ENCODE measurements at places on chromosomes 7 and 10.

DNA sequence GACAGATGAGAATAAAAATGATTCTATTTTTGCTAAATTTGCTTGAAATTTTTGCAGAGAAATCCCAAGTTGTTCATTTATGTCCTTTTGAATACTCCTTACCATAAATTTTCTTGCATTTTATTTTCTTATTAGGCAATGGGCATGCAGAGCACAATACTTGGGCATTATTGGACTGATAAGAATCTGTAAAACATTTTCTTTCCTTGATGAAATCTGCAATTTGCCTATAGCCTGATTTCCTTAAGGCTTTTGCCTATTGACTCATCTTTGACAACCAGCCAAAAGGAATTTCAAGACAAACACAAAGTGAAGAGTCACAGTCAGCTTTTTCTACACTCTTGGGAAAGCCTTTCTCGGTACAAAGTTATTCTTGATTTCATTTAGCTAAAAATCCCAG is 30.5 kb upstream of the GNAT3 start:
- DNase-seq, result no peak

DNA sequence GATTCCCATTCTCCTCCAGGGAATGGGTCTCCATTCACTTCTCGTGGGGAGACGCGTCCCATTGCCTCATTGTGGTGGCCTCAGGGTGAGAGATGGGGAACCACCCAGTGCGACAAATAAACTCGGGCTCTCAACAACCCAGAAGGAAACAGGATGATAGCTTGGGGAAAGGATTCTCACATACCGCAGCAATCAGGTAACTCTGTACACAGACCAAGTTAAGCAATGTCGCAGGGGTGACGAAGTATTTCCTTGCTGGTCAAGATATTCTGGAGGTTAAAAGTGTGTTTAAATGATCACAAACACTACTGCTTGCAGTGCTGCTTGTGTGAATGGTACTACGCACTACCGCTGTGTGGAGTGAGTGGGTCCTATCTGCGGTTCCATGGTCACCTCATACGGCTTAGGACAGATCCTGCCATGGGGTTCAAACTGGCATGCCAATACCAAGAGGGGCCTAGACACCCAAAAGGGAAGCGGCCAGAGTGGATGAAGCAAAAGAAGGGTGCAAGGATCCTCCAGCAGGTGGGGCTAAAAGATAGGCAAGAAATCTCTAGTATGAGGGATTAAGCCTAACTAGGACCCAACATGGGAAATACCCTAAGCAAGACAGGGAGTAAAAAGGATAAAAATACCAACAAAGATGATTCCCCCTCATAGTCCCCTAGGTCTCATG is 143.8 kb upstream of the TMEM106B start:
- DNase-seq, result peak; percentile 21

GRCh38 chr7:112056409-112056808 is 149.8 kb downstream of the DOCK4 start:
- no peak for DNase-seq

GRCh38 chr10:86651631-86652331 is 2.6 kb upstream of the OPN4 start:
- DNase-seq, result no peak

GRCh38 chr7:142539901-142540300 is 209.4 kb upstream of the PRSS1 start:
- DNase-seq, result no peak

DNA sequence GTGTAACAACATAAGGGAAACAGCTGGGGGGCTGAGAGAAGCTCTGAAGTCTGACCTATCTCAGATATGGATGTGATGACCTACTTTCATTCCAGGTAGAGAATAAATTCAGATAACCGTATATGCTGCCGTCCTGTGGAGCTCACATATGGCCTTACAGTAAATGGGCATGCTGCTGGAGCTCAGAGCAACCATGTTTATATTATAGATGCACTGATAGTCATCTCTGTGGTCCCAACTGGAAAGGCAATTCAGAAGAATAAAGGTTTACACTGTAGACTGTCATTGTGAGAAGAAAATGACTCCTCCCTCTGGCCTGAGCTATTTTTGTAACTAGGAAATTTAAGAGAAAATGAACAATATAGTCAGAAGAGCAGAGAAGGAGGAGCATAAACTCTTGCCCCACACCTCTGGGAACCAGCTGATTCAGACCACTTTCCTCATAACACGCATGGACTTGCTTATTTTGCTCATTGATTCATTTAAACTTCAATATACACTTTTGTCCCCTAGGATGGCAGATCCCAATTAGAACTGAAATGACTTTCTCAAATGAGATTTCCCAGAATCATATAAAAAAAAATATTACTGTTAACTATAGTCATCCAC is 69.9 kb upstream of the NXPH1 start:
- no peak for DNase-seq

DNA sequence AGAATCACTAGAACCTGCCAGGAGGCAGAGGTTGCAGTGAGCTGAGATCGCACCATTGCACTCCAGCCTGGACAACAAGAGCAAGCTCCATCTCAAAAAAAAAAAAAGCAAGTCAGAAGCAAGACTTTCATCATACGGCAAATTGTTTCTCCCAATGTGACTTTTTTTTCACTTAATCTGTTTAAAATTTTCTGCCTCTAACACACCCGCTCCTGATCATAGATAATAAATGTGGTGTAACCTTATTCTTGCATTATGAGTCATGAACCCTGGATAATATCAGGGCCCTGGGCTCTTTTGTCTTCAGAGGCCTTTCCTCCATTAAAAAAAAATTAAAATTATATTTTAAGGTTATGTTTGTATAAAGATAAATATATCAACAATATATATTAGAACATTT is 111.4 kb upstream of the JCAD start:
- no peak for DNase-seq

DNA sequence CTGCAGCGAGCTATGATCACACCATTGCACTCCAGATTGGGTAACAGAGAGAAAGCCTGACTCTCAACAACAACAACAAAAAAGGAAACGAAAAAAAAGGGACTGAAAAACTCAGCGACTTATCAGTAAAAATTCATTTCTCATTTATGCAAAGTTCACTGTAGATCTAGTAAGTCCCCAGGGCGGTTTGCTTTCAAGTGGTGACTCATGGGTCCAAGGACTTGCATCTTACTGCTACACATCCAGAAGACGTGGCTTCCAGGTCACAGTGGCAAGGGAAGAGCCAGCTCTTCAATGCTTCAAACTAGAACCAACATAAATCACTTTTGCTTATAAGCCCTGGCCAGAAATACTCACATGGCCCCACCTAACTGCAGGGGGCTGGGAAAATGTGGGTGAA is 178.3 kb upstream of the AUTS2 start:
- DNase-seq, result no peak

Measured in stimulated activated CD4-positive, alpha-beta T cell treated with anti-CD3 and anti-CD28 coated beads, Interleukin-15, amount 100 ng/mL, for 1 hour (primary cell).